Activated CD4-positive, alpha-beta memory T cell treated with anti-CD3 and anti-CD28 coated beads, Interleukin-2, amount 10 ng/mL, durations not matched to agents 7 days and 5 days (primary cell): ENCODE measurements at places on chromosomes 6 and 20. TPM values are rescaled to one million over a fixed set of nuclear protein-coding genes. Genes with fewer than 3 reads are reported as not detected.

Gene MEI4
- not detected for total RNA-seq

- no peak overlapping the region for H3K27ac ChIP-seq
- no peak for DNase-seq
- H3K27me3 ChIP-seq = peaks cover 64% of the 10 kb centered on the region
- no peaks in the 10 kb centered on the region for H3K36me3 ChIP-seq
These were observed 112.0 kb upstream of the BEND6 start for GRCh38 chr6:56842686-56843475.

Gene SIRPG
- 111 TPM for total RNA-seq

Gene OGFRL1
- 11.7 TPM for total RNA-seq

DNA sequence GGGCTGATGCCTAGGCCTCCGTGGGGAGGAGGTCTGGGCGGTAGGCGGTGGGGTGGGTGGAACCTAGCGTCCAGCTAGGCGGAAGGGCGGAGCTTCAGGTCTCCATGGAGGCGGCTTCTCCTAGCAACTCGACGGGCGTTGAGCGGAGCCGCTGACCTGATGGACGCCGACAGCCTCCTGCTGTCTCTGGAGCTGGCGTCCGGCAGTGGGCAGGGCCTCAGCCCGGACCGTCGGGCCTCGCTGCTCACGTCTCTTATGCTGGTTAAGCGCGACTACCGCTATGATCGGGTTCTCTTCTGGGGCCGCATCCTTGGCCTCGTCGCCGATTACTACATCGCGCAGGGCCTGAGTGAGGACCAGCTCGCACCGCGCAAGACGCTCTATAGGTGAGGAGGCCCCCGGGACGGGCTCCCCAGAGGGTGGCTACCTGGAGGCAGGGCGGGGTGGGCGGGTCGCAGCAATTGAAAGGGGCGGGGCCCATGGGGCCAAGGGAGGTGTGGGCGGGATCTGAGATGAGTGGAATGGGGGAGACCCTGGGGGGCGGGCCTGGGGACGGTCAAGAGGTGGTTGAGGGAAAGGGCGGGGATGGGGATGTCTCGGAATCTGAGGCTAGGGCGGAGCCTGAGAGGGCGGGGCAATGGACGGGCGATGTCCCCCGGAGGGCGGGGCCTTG, at the start of gene RSPH9:
RSPH9 (plus strand) TSS at position 97 of the 673 bp plus-strand sequence; CDS start at position 160, 63 bp downstream.
- peak within 1 kb of the TSS; percentile 67 for H3K4me3 ChIP-seq
- no peak within 1 kb of the TSS for H3K27ac ChIP-seq
- H3K27me3 ChIP-seq = peaks cover 2% of the 10 kb centered on the region
- peaks cover 23% of the 10 kb centered on the region for H3K36me3 ChIP-seq

DNA sequence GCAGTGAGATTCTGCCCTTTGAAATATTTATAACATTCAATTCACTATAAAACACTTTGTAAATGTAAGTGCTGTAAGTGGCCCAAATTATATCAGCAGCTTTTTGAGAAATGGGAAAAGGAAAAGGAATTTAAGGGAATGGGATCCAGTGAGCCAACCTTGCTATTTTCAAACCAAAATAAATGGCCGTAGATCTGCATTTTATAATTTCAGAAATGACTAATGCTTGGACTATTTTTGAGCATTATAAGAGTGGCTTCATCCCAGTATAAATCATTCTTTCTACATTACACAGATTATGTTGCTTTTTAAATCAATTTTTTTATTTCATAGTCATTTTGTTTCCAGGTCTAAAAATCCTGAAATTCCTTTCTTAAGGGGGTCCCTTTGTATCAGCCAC, 49.2 kb downstream of the ANKRD6 start:
- H3K4me1 ChIP-seq = no peaks in the 10 kb centered on the region
- no peak overlapping the region for H3K4me3 ChIP-seq
- H3K36me3 ChIP-seq = no peaks in the 10 kb centered on the region
- H3K27ac ChIP-seq = no peak overlapping the region

GRCh38 chr6:15420959-15421438, 175.1 kb downstream of the JARID2 start:
- peak overlapping the region; percentile 47 for H3K4me3 ChIP-seq
- no peaks in the 10 kb centered on the region for H3K27me3 ChIP-seq

DNA sequence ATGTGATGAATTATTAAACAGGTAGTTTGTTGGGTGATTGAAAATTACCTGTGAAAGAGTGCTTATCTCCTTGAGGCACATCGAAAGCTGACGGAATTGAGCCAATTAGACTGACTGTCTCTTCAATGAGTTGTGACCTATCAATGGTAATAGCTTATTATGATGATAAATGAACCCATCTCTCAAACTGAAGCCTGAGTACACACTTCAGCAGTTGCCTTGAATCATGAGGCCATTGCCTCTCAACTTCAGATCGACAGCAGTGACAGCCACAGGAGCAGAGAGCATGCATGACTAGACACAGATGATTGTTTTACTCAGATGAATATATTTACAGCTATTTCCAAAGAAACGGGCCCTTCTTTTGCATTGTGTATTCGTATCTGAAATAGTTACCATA, 323.9 kb downstream of the LAMA2 start:
- no peaks in the 10 kb centered on the region for H3K4me1 ChIP-seq
- no peak for DNase-seq
- no peak overlapping the region for H3K27ac ChIP-seq
- H3K4me3 ChIP-seq = no peak overlapping the region

Gene CASS4
- 13.2 TPM for total RNA-seq

GRCh38 chr6:140789466-140789865, 1343.3 kb upstream of the GJE1 start:
- no peak for DNase-seq
- no peaks in the 10 kb centered on the region for H3K36me3 ChIP-seq
- H3K4me3 ChIP-seq = no peak overlapping the region
- no peak overlapping the region for H3K27ac ChIP-seq
- H3K4me1 ChIP-seq = no peaks in the 10 kb centered on the region

Gene PXDC1
- 1.4 TPM for total RNA-seq

DNA sequence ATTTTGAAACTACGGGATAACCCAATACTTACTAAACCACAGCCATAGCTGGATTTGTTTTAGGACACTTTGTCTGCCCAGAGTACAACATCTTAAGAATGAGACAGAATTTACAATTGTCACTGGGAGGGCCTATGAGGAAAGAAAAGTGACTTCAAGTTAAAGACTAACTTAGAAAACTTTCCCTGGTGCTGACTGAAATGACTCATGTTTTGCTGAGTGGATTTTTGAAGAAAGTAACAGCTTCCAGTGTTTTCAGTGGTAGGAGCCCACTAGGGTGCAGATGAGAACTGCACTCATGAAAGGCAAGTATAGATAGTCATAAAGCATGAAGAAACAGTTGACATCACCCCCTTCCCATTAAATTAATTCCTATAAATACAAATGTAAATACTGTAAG, 988.2 kb upstream of the MAP3K7 start:
- H3K4me1 ChIP-seq = no peaks in the 10 kb centered on the region
- no peak for DNase-seq
- no peak overlapping the region for H3K4me3 ChIP-seq
- no peak overlapping the region for H3K27ac ChIP-seq
- no peaks in the 10 kb centered on the region for H3K36me3 ChIP-seq
- H3K27me3 ChIP-seq = no peaks in the 10 kb centered on the region

- DNase-seq = no peak
- no peaks in the 10 kb centered on the region for H3K36me3 ChIP-seq
- H3K4me3 ChIP-seq = no peak overlapping the region
- H3K4me1 ChIP-seq = no peaks in the 10 kb centered on the region
- H3K27me3 ChIP-seq = no peaks in the 10 kb centered on the region
- H3K27ac ChIP-seq = no peak overlapping the region
These were observed 273.0 kb downstream of the CDH4 start for GRCh38 chr20:61524951-61525666.

GRCh38 chr20:19947611-19948264, 69.4 kb upstream of the NAA20 start:
- H3K4me3 ChIP-seq = no peak overlapping the region
- H3K36me3 ChIP-seq = no peaks in the 10 kb centered on the region
- H3K27ac ChIP-seq = no peak overlapping the region
- peaks cover 21% of the 10 kb centered on the region for H3K4me1 ChIP-seq
- no peak for DNase-seq
- no peaks in the 10 kb centered on the region for H3K27me3 ChIP-seq

DNA sequence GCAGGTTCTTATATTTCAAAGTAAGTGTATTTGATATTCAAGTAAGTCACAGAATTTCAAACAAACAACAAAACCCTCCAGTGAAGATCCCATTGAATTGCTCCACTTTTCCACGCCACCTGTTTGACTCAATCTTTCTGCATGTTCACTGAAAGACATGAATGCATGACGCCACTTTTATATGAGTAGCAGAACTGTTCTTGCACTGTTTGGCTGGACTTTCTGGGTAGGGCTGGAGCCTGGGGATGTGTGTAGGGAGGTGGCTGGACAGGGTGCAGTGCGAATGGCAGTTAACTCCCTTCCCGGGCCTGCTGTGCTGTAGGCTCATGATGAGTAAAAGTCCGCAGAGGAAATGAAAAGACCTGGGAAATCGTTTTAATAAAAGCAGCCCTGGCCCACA, 39.7 kb downstream of the IL20RA start:
- no peak overlapping the region for H3K4me3 ChIP-seq
- H3K4me1 ChIP-seq = no peaks in the 10 kb centered on the region
- DNase-seq = no peak
- no peak overlapping the region for H3K27ac ChIP-seq
- H3K36me3 ChIP-seq = no peaks in the 10 kb centered on the region

GRCh38 chr6:53496797-53497375, 48.0 kb downstream of the GCLC start:
- no peak overlapping the region for H3K4me3 ChIP-seq
- H3K27me3 ChIP-seq = no peaks in the 10 kb centered on the region

DNA sequence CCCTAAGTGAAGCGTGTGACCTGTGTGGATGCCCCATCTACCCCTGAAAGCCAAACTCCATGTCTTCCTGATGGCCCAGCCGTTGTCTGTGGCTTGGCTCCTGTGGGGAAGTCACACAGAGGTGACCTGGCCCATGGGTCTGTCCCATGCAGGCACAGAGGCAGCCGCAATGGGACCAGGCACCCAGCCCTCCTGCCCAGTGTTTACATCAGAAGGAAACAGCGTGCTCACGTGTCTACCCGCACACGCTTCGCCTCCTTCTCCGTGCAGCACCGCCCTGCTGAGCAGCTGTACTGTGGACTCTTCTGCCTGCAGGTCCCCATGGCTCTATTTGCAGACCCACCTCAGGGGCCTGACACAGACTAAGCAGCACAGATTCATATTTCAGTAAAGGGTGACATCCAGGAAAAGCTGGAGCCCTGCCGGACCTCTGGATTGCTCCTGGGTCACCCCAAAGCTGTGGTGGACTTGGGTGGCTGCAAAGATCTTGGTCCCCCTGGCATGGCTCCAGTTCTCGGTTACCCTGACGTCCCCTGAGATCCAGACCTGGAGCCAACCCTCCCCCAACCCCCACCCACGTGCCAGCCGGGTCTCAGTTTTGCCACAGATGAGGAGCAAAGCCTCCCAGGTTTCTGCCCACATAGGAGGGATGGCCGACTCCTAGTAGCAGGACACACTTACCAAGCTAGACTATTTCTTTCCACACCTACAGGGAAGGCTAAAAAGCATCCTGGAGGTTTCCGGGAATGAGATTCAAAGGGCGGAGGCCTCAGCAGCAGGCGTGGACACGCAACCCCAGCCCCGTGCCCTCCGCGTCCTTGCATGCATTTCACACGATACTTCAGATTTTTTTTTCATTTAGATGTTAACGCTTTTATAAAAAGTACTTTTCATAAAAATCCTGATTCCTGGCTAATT, 120.3 kb downstream of the CDH4 start:
- no peaks in the 10 kb centered on the region for H3K27me3 ChIP-seq
- H3K4me1 ChIP-seq = no peaks in the 10 kb centered on the region
- no peak overlapping the region for H3K4me3 ChIP-seq
- no peaks in the 10 kb centered on the region for H3K36me3 ChIP-seq
- no peak for DNase-seq

GRCh38 chr20:44287272-44288097, 23.5 kb downstream of the FITM2 start:
- DNase-seq = no peak
- H3K36me3 ChIP-seq = no peaks in the 10 kb centered on the region
- no peak overlapping the region for H3K27ac ChIP-seq
- no peaks in the 10 kb centered on the region for H3K4me1 ChIP-seq
- H3K4me3 ChIP-seq = no peak overlapping the region
- peaks cover 2% of the 10 kb centered on the region for H3K27me3 ChIP-seq
